Kidney capillary endothelial cell (primary cell): ENCODE measurements at places on chromosomes 12 and 14.

DNA sequence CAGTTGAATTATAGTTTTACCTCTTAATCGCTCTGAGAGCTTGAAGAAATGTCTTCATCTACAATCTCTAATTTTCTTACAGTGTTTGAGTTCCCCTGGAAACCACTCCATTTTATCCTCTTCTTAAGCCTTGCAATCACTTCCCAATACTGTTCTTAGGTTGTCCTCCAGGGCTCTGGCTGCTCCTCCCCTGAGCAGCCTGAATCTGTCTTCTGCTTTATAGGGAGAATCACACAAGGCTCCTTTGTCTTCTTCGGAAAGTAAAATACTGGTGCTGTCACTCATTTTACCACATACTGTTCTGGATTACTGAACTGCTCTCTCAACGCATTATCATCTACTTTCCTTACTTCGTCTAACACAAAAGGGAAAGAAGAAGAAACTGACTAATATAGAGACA is 133.7 kb downstream of the MDGA2 start:
- no peak for DNase-seq

DNA sequence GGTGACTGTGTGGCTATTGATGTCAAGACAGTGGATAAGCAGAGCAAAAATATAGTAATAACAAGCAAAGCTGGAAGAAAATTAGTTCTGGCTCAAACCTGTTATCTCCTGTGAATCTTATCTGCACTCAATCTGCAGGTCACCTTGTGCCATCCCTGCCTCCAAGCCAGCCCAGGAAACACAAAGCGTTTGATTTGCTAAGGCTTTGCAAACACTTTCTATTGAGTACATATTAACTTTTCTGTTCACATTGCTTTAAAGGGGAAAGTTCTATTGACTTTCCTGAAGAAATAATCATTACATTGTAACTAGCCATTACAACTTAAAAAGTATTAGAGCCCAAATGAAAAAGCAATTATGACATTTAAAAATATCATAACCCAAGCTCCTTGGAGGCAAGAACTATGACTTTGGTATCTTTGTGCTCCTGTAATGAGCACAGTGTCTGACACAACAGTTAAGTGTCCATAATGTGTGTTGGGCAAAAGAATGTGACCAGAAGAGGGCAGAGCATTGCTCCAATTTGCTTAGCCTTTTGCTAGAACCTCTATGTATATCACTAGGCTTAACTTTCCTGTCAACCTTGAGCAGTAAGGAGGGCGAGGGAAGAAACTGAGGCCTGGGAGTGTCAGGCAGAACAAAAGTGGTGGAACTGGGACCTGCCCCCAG is 24.7 kb downstream of the SERPINA3 start:
- no peak for DNase-seq

GRCh38 chr12:122412851-122413433 is 9.5 kb downstream of the CLIP1 start:
- DNase-seq = no peak

GRCh38 chr12:92208613-92209121 is 63.0 kb upstream of the BTG1 start:
- DNase-seq = peak; percentile 92

GRCh38 chr12:56836800-56837663 is 73.9 kb downstream of the HSD17B6 start:
- DNase-seq = peak; percentile 51

DNA sequence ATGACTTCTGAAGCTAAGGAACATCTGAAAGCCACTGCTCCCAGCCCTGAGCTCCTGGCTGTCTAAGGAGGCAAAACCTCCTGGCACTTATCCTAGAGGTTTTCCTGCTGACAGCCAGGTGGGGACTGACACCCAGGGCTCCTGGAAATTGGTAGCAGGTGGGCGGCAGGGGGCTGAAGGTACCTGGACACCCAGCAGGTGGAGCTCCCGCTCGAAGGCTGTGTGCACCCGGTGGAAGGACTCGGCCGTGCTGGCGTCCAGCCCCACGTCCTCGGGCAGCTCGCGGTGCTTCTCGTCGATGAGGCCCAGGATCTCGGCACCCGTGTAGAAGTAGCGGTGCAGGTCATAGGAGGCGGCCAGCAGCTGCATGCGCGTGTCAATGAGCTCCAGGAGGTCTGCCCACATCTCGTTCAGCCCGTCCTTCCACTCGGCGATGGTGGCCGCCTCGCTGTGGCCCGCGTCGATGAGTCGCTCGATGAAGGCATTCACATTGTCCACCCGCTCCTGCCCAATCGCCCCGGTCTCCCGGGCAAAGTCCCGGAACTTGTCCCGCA is 68.2 kb downstream of the PLEKHG3 start:
- no peak for DNase-seq

- DNase-seq = no peak
These were observed 796.4 kb downstream of the AACS start for GRCh38 chr12:125861299-125862281.

DNA sequence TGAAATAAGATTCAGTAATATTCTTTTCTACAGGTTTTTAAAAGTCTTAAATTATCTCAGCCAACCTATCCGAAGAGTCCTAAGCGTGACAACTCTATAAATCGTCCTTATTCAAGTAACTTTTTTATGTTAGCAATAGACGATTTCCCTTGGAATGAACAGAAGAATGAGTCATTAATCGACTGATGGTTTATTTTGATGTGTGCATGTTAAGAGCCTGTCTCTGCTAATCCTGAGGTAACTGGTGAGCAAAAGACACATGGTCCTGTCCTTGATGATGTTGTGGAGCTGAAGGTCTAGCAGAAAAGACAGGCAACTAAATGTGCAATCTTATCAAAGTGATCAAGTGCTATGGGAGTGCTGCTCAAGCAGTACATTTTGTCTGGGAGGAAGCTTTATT is 80.4 kb downstream of the DAAM1 start:
- DNase-seq = no peak

- DNase-seq = no peak
These were observed 444.0 kb upstream of the FLRT2 start for GRCh38 chr14:85085981-85086380.

DNA sequence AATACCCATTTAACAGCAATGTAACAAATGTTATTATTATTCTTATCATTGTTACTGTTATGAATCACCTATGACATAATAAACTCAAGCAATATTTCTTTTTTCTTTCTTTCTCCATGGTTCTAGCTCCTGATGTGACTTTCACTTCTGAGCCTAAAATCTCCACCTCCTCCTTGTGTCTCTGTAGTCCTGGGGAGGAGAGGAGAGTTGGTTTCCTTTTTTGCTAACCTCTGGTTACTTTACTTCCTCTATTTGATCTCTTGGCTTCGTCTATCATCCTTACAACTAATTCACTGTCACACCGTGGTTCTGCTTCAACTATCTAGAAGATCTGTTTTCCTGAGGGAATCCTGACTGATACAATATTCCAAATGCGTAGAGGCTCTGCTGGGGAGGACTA is 456.6 kb downstream of the VRK1 start:
- DNase-seq = no peak

GRCh38 chr12:94427501-94428381 is 31.9 kb downstream of the CEP83 start:
- no peak for DNase-seq

DNA sequence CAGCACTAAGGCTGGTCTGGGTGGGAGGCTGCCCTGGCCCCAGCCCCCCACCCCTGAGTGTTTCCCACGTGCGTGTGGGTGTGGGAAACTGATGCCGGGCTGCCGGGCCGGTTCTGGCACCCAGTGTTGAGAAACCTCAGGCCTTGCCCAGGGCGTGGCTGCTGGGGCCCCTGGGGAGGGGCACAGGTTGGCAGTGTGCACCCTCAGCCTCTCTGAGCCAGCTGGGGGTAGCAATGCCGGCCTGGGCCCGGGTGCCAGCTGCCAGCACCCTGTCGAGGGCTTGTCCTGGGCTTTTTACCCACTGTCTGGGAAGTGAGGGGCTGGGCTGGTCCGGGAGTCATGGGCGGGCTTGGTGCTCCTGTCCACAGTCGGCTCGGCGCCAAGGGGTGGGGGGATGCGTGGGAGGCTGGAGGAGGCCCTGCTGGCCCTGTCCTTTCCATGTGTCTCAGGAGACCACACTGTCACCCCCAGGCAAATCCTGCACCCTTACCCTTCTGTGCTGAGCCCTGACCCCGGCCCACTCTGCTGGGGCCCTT is 15.7 kb downstream of the ASPG start:
- DNase-seq = no peak

- DNase-seq = no peak
These were observed 43.3 kb downstream of the ACTN1 start for GRCh38 chr14:68935761-68936214.

DNA sequence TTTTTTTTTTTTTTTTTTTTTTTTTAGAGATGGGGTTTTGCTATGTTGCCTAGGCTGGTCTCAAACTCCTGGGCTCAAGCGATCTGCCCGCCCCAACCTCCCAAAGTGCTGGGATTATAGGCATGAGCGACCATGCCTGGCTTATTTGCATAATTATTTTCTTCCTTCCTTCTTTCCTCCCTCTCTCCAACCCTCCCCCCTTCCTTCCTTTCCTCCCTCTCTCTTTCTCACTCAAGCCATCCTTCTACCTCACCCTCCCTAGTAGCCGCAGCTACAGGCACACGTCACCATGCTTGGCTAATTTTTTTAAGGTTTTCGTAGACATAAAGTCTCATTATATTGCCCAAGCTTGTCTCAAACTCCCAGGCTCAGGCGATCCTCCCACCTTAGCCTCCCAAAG is 83.8 kb downstream of the PEBP1 start:
- DNase-seq = no peak

GRCh38 chr12:126493366-126494108 is 1428.3 kb downstream of the AACS start:
- no peak for DNase-seq

DNA sequence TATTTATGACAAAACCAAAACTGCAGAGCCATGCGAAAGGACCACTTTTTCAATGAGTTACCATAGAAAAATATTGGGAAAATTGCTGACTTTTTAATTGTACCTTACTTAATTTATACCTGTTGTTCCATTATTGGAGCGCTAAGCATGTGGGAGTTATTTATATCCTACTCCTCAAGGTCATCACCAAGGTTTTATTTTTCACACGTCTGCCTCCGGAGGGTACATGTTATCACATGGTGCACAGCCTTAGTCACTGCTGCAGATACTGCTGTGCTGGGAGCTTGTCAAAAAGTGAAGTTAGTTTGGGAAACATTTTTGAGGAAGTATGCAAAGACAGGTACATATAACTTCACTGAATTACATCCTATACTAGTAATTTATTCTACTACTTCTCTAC is 1444.3 kb downstream of the AACS start:
- DNase-seq = no peak

DNA sequence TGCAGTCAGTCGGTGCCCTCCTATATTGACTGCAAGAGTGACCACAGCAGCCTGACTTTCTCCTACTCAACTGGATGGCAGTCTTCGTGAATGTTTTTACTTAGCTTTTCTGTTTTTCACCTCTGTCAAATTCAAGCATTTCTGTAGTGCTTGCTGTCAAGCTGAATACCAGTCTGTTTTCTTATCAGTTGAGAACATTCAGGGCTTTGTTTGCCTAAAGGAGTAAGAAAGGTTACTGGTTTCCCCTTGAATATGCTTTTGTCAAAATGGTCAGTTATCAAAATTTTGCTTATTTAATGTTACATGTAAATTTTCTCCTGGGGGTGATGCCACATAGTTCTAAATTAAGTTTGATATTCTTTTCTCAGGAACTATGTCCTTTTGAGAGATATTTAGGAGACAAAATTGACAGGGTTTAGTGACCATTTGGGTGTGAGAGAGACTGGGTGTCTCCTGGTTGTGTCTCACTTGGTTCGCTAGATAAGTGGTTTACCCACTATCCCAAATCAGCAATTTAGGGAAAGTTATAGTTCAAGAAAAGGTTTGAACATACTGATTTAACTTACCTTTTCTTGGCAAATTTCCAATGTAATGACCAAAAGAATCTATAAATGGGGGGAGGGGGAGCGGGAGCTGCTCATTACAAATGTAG is 366.3 kb downstream of the TMTC2 start:
- no peak for DNase-seq

GRCh38 chr14:77681196-77682157 is 26.3 kb downstream of the ALKBH1 start:
- no peak for DNase-seq

- peak; percentile 74 for DNase-seq
These were observed 4.6 kb downstream of the MTRFR start for GRCh38 chr12:123237646-123238329.

DNA sequence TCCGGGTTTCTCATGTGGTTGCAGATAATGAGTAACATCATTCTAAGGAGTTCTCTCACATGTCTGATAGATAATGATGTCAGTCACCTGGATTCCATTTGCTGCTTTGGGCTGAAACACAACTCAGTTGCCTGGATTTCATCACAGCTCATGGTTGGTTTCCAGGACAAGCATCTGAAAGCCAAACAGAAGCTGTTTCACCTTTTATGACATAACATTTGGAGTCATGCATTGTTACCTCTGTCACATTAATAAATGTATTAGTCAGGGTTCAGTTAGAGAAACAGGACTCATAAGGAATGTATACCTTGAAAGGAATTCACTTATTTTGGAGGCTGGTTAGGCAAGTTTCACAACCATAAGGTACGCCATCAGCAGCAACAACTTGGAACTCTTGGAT is 251.9 kb upstream of the ATXN7L3B start:
- no peak for DNase-seq

DNA sequence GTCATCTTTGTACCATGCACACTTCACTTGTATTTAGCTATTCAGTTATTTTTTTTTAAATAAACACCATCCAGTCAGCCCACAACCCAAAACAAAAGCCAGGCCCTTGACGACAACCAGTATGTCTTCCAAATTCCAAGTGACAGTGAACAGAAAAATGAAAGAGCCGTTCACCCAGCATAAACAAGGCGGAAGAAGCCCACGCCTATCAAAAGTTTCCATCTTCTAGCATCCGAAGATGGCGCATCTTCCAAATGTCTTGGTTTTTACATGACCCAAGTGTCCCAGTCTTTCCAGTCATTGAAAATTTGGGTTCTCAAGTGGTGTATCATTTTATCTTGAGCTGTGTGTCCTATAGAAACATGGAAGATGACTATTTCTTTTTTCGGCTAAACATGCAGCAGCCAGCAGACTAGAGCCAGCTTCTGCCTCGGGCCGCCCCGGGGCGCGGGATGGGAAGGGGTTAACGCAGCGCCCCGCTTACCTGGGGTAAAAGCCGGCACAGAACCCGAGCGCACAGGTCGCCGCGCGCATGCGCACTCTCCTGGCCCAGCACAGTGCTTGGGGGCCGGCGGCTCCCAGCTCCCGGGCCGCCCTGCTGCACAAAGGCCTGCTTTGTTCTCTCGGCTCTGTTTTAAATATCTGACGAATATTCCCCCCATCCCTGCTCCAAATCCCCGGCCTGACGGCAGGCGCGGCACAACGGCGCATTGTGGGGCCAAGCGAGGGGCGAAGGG is 164.8 kb downstream of the ZFP36L1 start:
- no peak for DNase-seq

- DNase-seq = peak; percentile 4
These were observed 16.1 kb downstream of the GRIP1 start for GRCh38 chr12:66662729-66663128.

GRCh38 chr14:37168721-37169120 is 3.7 kb downstream of the SLC25A21 start:
- no peak for DNase-seq

DNA sequence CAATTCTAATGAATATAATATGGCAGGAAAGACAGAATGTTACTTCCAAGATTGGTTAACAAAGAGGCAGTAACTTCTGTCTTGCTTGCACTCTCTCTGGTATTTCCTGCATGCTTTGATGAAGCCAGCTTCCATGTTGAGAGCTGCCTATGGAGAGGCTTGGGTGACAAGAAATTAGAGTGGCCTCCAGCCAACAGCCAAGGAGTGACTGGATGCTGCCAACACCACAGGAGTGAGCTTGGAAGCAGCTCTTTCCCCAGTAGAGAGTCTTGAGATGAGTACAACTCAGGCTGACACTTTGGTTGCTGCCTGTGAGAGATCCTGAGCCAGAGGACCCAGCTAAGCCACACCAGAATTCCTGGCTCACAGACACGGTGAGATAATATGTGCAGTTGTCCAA is 183.1 kb downstream of the RMST start:
- no peak for DNase-seq
